ENCODE measurements at places on chromosomes 7 and 10.
A peak's percentile ranks its signal among the peaks of the same experiment; 100 is the strongest.

GRCh38 chr10:17742918-17743317 is 9.1 kb upstream of the TMEM236 start:
- DNase-seq, result peak; percentile 38

DNA sequence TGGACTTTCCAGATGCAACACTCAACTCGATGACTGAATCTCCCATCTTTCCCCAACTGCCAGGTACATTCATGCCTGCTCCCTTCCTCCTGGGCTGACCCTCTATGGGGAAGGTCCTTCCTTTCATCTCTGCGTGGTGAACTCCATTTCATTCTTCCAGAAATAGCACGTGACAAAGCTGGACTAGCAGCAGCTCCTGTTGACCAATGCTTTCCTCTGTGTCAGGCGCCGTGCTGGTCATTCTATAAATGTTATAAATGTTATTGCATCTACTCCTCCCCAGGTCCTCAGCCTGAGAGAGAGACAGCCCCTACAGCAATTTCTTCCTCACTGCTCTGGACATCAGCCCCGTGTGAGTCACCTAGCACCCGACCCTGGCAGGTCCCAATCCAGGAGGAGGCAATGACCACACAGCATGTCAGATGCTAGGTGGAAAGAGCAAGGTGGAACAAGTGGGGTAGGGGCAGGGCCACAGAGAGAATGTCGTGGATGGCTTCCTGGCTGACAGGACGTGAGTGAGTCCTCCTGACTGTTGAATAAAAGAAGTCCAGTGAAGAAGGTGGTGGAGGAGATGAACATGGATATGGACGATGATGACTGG is 178.1 kb downstream of the ADAM12 start:
- DNase-seq, result no peak

GRCh38 chr10:59383908-59384307 is 21.6 kb upstream of the FAM13C start:
- no peak for DNase-seq

GRCh38 chr10:110657973-110658691 is 14.0 kb downstream of the RBM20 start:
- no peak for DNase-seq

All from stimulated activated CD8-positive, alpha-beta memory T cell treated with anti-CD3 and anti-CD28 coated beads, Interleukin-2, amount 100 ng/mL, for 48 hours (primary cell).